ENCODE measurements at places on chromosomes 6 and 20.

DNA sequence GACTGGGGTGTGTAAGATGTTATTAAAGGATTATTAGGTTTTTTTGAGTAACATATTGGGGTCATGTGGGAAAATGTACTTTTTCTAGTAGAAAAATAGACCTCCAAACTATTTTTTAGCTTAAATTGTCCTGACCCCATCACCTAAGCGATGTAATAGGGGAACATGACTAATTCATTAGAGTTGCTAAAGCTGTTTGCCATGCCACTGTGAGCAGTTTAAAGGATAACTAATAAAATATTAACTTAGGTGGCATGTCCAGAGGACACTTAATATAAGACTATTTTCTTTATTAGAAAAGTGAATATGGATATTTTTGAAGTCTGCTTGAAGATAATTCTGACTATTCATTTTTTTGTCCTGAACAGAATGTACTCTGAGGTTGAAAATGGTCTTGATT lies 545.9 kb upstream of the BTBD3 start:
- no peak for DNase-seq

GRCh38 chr6:24910961-24911725 lies 24.6 kb downstream of the RIPOR2 start:
- DNase-seq: peak; percentile 34

DNA sequence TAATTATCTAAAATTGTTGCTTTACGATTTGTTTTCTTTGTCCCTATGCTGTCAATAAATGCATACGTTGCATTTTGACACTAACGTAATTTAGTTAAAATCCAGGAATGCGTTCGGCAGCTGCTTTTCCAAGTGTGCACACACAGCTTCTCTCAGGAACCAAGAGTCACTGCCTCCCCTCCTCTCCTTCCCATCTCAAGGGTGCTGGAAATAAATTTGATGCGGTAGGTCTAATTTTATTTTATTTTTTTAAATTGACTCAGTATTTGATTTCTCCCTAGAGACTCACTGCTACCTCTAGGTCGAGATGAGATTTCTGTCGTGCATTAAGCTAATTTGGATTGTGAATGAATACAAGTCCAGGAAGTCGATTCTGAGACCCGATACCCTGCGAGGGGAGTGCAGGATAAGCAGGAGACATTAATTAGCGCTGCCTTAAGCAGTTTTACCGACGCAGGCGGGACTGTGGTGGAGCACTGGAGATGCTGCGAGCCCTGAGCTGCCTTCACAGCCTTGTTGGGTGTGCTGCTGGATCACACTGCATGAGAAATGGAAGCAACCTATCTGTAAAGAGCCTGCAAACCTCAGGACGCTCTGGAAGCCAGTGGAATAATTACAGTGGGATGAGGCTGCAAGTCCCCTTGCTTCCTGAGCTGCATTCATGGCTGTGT lies 381.2 kb downstream of the C6orf118 start:
- no peak for DNase-seq

DNA sequence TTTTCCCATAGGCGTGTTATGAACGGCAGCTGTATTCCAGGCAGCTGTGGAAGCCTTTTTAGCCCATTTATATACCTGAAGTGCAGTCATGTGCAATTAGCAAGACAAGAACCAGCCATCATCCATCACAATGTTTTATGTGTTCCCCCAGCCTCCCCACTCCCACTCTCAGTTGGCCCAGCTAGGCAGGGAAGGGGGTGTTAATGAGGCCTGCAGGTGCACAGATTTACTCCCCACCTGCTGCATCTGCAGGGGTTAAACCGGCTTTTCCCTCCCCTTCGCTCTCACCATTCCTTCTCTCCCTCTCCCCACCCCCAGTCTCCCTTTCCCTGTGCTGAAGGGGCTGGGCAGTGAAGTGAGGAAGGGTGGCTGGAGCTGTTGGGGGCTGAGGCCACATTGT lies 149.8 kb upstream of the AKAP12 start:
- peak; percentile 47 for DNase-seq

DNA sequence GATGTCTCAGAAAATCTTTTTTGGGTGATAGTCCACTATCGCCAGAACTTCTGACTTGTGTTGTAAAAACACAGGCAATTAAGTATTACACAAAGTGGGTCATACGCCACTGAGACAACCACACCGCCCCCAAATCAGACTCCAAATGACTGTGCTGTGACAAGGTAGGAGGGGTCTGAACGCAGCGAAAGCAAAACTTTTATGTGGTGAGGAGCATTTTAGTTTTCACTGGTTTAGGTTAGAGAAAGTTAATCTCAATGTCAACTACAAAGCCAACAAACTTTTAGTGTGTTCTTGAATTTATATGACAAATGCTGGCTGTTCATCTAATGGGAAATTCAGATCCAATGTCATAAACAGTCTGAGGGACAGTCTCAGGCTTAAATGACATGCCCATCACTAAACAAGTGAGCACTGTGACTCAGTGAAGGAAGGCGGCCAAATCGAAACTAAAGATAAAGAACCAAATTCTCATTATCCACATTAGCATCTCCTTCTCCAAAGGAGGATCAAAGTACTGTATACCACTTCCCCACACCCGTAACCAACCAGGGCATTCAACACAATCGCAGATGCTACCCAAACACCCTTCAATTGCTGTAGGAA lies 186.7 kb downstream of the GJA10 start:
- DNase-seq: no peak

GRCh38 chr6:5466281-5467136 lies 205.2 kb downstream of the FARS2 start:
- peak; percentile 11 for DNase-seq

All from NCI-H774 (cell line).